Activated T-helper 1 cell treated with anti-CD3 and anti-CD28 coated beads, Interleukin-12 subunit alpha, Interleukin-12 subunit beta, Interleukin-2, Interleukin-4 antibody, amounts not matched to agents 30 ng/mL and 10 ng/mL and 1 ng/mL, durations not matched to agents 14 hours and 24 hours and 36 hours (primary cell): ENCODE measurements at places on chromosomes 7 and 10. TPM values are rescaled to one million over a fixed set of nuclear protein-coding genes. Genes with fewer than 3 reads are reported as not detected.

GRCh38 chr7:294440-295154 is 4.6 kb downstream of the FOXL3 start:
- DNase-seq: no peak

- DNase-seq: no peak
These were observed at the start of gene SMARCD3 for GRCh38 chr7:151248346-151249033. SMARCD3 (minus strand) TSS chr7:151248694; CDS start chr7:151248562, 132 bp downstream.

DNA sequence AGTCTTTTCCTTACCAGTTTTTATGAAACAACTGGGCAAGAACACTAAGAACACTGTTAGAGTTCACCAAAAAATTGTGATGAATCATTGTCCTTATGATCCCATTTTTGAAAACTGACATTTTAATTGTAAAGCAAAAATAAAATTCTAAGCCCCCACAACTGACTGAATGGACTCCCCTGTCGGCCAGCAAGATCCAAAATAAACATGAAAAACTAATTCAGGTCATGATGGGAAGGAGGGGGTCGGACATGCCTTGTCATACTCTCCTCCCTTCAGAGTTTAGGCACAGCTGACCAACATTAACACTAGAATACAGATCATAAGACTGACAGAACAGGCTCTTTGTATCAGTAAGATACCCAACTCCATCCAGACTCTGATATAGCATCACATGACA is 2.0 kb upstream of the RBAK start:
- no peak for DNase-seq

DNA sequence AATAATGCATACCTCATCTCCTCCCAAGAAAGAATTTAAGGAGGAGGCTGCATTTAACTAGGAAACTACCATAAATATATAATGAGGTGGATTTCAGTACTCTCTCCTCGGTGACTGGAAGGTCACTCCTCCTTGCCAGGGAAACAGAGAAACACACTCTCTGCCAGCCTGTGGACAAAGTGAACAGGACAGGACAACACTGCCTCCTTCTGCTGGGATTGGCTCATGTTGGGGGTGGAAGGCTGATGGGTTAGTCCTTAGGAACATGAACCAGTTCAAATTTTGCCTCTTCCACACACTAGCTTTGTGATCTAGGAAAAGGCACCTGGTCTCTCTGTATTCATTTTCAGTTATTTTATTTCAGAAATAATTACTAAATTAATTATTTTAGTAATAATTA is 50.6 kb upstream of the STEAP4 start:
- DNase-seq: no peak

GRCh38 chr10:127880557-127880956 is 12.2 kb downstream of the CLRN3 start:
- no peak for DNase-seq

DNA sequence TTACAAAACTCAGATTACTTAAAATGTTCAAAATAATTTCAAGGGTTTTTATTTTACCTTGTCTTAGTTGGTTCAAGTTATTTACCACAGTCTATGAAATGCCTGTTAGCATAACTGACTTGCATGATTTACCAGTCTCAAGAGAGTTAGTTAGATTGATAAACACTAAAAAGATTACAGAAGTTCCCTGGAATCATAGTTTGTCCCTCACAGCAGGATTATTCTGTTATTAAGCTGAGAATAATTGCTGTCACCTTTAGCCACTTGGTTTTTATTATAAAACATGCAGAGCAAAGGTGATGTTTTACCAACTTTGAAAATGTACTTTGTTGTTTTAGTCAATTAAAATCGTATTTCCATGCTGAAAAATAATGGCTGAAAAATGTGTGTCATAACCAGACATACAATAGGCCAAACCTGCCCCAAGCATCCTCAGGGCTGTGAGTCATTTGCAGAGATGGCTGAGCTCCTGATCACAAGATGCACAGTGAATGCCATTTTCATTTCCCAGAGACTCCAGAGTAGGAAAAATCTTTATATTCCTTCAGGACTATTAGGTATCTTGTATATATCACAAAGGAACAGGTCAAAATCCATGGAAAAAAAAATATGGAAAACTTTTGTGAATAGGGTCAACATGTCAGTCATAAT is 87.8 kb upstream of the DKK1 start:
- no peak for DNase-seq

DNA sequence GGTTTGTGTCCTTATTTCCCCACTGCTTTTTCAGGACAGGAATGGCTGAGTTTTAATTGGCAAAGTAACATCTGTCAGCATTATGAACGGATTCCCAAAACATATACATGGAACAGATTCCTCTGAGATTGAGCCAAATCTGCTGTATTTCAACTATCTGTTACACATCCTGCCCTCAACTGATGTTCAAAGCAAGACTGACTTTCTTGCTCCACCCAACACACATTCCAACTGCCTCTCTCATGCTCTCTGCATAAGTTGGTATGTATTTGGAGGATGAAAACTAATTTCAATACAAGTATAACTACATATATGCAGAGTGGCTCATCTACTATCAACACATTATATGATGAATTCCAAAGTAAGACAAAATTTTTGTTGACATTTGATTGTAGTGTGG is 342.2 kb downstream of the GATA3 start:
- DNase-seq: no peak

GRCh38 chr10:122279725-122280141 is 8.6 kb downstream of the BTBD16 start:
- no peak for DNase-seq

GRCh38 chr7:14294637-14295036 is 305.2 kb upstream of the ETV1 start:
- no peak for DNase-seq

DNA sequence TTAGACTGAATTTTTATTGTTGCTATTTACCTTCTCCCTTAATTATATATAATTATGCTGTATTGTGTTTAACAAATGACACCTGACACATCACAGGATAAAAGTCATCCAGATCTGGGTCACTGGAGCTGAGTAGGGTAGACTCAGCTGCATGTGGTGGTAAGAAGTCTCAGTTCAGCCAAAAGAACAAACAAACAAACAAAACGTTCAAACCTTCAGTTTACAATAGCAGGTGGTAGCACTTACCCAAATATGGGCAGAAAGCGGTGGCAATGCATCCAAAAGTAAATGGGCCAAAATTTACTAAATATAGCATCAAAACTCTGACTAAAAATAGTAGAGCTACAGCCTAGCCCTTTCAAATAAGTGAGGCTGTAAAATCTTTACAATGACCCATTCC is 42.2 kb downstream of the ZWINT start:
- no peak for DNase-seq

LRMDA gene
- total RNA-seq: not detected in 2 replicates

DNA sequence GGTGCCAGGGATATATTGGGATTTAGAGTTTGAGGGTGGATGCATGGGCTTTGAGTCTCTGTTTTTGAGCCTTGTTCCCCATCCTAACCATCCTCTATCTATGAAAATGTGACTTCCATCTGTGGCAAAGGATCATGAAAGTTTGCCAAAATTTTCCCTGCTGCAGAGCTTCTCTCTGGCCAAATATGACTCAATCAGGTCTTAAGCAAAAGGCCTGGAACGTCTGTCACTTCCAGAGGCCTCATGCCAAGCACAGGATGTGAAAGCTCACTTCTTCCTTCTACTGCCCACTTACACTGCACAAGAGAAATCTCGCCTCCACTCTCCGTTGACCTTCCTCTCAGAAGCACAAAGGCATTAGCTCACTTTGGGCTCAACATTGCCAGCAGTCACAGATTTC is 696.9 kb upstream of the NRP1 start:
- DNase-seq: no peak

GRCh38 chr7:100670074-100670473 is 3.5 kb upstream of the GNB2 start:
- DNase-seq: no peak

DNA sequence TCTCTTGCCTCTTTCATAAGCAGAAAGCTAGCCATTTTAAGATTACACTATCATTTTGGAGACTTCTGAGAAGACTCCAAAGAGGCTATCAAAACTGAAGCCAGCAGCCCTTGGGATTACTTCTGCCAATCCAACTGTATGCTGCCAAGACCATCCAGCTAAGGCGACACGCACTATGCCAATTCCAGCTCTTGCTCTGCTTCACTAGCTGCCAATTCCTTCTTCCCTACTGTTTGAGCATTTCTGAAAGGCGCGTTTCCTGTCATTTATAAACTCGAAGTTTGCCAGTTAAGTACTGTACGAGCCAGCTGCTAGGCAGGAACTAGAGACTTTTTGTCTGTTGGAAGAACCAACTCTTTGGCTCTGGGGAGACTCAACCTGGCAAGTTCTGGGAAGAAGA is 36.5 kb downstream of the MALSU1 start:
- no peak for DNase-seq

DNA sequence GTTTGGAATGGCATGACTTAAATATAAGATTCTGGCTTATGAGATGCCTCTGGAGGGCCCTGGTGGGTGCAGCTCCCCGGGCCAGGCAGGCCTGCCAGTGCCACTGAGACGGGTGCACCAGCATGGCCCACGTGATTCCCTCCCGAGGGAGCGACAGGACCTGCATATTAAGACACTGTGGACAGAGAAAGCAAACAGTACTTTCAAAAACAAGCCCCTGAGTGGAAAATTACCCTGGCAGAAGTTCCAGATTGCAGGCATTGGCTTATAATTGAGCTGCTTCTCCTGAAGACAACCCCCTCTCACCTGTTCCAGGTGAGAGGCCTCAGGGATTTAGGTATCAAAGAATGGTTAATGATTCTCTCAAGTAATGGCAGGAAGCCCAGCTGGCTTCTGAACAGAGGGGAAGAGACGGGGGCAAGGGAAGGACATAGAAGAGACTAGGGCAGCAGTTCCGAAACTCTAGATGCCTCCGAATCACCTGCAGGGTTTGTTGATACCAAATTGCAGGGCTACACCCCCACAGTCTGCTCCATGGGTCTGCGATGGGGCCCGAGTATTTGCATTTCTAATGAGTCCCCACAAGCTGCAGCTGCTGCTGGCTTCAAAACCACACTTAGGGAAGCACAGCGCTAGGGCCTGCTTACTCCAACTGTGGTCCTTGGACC is 66.0 kb upstream of the DOCK1 start:
- no peak for DNase-seq

CELF2 gene
- 110 and 111 TPM in 2 replicates for total RNA-seq

- no peak for DNase-seq
These were observed 37.8 kb upstream of the COMMD3 start for GRCh38 chr10:22278441-22278782.

UTF1 gene
- total RNA-seq: 0.17 TPM in 1 of 2 replicates, not detected in the other

GRCh38 chr7:158572000-158572828 is 15.4 kb downstream of the PTPRN2 start:
- DNase-seq: no peak

GRCh38 chr10:37803269-37803668 is 54.1 kb downstream of the ZNF248 start:
- no peak for DNase-seq

DNA sequence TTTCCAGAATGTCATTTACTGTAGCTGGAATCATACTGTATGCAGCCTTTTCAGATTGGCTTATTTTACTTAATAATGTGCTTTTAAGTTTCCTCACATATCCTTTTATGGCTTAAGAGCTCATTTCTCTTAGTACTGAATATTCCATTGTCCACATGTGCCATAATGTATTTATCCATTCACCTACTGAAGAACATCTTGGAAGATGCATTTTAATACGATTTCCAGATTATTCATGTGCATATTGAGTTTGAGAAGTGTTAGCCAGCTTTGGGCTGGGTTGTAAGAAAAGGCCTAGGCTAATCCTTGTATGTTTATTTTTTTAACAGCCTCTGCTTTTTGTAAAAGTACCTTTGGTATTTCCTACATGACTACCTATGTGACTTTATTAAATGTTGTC is 109.3 kb upstream of the MDFIC start:
- DNase-seq: no peak
